ENCODE measurements at places on chromosomes 5 and 9. TPM values are rescaled to one million over a fixed set of nuclear protein-coding genes. Genes with fewer than 3 reads are reported as not detected.
A peak's percentile ranks its signal among the peaks of the same experiment; 100 is the strongest.

DNA sequence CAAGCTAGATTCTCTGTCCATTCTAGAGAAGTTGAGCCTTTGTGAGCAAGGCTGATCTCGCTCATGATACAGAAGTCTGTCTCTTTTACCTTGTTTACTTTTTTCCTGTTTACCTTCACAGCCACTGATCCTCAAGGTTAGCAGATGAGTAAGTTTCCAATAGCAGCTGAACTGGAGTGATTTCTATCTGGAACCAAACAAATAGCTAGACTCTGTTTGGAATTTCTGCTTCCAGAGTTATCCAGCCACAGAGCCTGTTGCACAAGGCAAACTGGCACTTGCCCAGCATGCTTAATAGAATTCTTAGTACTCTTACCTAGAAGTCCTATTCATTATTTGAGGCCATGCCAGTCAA lies 12.8 kb upstream of the PANK3 start:
- no peak for DNase-seq

GRCh38 chr5:146630472-146630871 lies 114.5 kb upstream of the GPR151 start:
- no peak for DNase-seq

GRCh38 chr5:159286420-159287035 lies 23.4 kb downstream of the UBLCP1 start:
- no peak for DNase-seq

- no peak for DNase-seq
These were observed 30.1 kb upstream of the LPAR1 start for GRCh38 chr9:111068383-111068730.

DNA sequence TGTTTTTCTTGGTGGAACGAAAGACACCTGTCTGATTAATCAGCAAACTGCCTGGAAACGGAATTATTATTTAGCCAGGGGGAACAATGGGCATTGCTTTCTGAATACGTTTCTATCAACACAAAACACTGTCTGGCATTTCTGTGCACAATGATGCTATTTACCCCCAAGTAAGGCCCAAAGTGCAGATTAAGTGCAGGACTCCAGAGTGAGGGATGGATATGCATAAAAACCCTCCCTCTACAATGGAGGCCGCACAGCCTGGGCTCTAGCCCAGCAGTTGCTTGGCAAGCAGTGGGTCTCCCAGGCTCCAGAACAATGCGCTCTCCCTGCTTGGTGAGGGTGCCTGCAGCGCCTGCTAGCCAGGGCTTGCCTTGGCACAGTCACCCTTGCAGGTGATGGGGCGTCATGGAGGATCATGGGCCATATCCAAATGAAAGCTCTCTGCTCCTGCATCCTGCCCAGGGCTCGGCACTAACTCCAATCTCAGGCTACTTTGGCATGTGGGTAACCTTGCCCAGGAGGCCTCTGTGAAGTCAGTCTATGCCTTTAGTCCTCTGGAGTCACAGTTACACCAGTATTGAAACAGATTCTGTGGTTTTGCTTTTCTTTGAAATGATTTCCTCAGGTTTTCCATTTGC lies 11.5 kb upstream of the SPATA24 start:
- DNase-seq: peak; percentile 71

GRCh38 chr5:61647672-61648071 lies 315.6 kb downstream of the ZSWIM6 start:
- DNase-seq: no peak

Gene TLR4
- 3.8 TPM for polyA plus RNA-seq

Gene NRARP
- 4.2 TPM for polyA plus RNA-seq

Gene PDE6A
- polyA plus RNA-seq: 0.07 TPM

Gene GADD45G
- polyA plus RNA-seq: 157 TPM

Gene CCNI2
- polyA plus RNA-seq: 0.14 TPM

Gene SPRY4
- 8.1 TPM for polyA plus RNA-seq

Gene IL13
- not detected for polyA plus RNA-seq

Data from right cardiac atrium (tissue), 5 donors.